ENCODE measurements at places on chromosomes 5 and 9.

- DNase-seq, result no peak
These were observed 435.8 kb downstream of the CTNND2 start for GRCh38 chr5:11468334-11469039.

DNA sequence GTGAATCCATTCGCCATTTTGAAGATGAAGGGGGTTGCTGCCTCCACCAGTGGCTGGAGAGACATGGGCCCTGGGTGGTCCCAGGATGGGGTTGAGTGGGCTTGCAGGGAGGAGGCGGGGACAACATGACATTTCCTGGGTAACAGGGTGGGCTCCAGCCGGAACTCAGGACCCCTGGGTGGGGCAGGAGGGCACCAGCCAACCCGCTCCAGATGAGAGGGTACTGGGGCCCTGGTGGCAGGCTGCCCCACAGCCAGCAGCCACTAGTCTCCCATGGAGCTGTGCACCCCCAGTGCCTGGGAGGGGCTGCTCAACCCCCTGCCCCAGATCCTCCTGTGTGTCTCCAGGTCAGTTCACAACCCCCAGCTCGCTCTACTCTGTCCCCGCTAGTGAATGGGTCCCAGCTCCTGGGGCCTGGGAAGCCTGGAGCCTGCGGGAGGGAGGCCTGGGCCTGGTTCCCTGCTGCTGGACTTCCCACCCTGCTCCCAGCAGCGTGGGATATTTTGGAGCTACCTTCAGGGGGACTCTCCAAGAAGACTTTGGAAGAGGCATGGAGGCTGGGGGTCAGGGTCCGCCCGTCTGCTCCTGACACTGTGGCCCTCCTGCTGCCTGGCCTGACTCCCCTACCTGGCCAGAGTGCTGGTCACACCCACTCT lies 55.9 kb downstream of the AHRR start:
- DNase-seq, result no peak

- DNase-seq, result no peak
These were observed 8.1 kb downstream of the SETD9 start for GRCh38 chr5:56917534-56917933.

GRCh38 chr5:32581010-32581785 lies 4.2 kb upstream of the SUB1 start:
- DNase-seq, result no peak

DNA sequence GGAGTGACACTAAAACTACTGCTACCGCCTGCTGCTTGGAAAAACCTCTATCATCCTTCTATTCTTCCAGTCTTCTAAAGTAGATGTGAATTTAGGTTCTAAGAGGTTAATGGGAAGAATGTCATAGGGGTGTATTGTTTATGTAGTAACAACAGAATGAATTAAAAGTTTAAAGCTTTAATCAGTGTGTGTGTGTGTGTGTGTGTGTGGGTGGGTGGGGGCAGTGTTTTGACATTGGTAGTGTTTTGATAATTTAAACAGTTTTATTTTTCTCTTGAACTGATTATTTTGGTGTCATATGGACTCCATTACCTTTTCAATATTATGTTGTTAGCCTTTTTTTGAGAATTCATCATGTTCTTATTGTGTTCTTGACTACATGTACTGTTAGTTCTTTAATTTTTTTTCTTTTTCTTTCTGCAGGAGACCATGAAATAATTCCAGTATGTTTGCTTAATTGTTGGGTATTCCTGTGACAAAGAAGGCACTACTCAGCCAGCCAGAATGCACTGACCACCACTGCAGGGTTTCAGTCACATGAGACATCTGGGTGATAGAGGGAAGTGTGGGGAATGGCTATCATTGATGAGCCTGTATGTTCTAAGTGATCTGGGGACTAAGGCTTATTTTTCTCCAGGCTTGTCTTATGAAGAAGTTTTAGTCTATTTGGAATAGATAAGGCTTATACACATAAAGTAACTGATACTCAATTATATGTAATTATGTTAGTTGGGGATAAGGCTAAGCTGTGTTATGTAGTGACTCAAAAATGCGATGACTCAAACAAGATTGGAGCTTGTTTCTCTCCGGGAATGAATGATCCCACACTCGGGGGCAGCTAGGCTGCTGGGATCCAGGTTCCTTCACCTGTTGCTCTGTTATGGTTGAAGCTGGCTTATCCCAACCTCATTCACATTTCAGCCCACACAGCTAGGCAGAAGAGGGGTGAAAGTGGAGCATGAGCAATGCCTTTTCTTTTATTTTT lies 50.2 kb upstream of the ACTBL2 start:
- DNase-seq, result no peak

DNA sequence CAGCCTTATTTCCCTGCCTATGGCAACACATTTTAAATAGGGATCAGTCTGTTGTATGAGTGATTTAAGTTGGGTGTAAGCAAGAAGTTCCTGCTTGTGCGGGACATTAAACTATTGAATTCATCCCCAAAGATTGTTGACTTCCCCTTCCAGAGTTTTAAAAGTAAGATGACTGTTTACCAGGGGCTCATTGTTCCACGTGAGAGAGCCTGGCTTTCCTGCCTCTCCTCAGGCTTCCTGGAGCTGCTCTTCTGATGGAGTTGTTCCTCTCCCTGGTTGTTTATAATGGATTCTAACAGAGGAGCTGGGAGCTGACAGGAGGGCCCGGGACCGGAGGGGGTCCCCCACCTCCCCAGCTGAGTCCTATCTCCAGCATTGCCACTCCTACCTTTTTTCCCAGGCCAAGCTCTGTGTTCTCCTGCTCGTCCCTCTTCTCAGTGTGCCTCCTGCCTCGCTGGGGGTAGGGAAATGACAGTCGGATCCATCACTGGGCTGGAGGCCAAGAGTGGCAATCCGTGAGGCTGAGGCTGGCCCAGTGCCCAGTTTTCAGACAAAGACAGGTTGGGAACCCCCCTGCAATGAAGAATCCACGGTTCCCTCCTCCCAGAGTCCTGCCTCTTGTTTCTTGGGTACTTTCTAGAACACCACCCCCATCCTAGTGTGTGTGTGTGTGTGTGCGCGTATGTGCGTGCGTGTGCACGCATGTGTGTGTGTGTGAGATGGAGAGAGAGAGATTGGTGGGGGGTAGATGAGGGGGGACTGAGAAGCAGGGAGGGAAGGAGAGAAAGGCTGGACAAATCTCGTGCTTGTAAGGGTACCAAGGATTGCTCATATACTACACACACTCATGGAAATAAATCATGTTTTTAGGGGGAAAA lies 123.7 kb upstream of the NFIB start:
- peak; percentile 58 for DNase-seq

GRCh38 chr9:89949111-89949510 lies 344.3 kb downstream of the GADD45G start:
- DNase-seq, result no peak

GRCh38 chr5:176172246-176172645 lies 66.0 kb upstream of the SIMC1 start:
- DNase-seq, result no peak

DNA sequence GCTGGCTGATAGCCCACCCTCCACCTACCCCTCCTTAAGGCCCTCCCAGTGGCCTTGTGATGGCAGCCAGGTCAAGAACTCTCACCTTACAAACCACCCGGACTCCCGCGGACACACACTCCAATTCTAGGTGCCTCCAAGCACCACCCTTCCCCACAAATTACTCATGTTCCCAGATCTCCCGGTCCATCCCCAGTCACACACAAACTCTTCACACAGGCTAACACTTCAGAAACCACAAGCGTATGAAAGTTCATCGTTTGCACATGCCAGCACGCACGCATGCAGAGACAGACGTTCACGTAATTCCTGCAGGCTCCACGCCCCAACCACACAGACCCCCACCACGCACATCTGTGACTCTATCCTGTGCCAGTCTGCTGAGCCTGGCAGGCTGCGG lies 18.0 kb downstream of the NR5A1 start:
- no peak for DNase-seq

DNA sequence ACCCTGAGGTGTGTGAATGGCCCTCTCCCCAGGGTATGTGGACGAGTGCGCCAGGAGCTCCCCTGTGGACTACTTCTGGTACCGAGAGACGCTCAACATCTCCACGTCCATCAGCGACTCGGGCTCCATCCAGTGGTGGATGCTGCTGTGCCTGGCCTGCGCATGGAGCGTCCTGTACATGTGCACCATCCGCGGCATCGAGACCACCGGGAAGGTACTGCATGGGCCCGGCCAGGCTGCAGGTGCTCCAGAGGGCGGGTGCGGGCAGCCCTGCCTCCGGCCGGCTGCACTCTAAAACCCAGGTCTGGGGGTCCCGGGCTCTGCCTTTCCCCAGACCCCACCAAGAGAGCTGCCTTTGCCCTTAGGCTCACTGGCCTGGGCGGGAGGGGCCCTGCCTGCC lies 10.9 kb downstream of the SLC6A19 start:
- no peak for DNase-seq

GRCh38 chr5:99639905-99640304 lies 711.1 kb upstream of the CHD1 start:
- no peak for DNase-seq

- no peak for DNase-seq
These were observed 69.0 kb downstream of the ADAMTS16 start for GRCh38 chr5:5209089-5209488.

DNA sequence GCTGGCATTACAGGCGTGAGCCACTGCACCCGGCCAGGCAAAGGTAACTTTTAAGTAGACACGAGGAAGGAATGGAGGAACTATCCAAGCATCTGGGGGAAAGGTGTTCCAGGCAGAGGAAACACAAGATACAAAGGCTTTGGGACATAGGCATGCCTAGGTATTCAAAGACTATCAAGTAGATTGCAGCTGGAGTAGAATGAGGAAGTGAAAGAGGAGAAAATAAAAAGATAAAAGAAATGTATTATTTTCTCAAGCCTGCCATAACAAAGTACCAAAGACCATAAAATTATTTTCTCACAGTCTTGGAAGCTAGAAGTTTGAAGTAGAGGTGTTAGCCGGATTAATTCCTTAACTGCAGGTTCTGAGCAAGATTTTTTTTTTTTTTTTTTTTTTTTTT lies 39.9 kb upstream of the GRIN3A start:
- no peak for DNase-seq

- no peak for DNase-seq
These were observed 30.5 kb downstream of the TRIO start for GRCh38 chr5:14173377-14174229.

- no peak for DNase-seq
These were observed 132.4 kb downstream of the FRMD3 start for GRCh38 chr9:83405759-83406158.

DNA sequence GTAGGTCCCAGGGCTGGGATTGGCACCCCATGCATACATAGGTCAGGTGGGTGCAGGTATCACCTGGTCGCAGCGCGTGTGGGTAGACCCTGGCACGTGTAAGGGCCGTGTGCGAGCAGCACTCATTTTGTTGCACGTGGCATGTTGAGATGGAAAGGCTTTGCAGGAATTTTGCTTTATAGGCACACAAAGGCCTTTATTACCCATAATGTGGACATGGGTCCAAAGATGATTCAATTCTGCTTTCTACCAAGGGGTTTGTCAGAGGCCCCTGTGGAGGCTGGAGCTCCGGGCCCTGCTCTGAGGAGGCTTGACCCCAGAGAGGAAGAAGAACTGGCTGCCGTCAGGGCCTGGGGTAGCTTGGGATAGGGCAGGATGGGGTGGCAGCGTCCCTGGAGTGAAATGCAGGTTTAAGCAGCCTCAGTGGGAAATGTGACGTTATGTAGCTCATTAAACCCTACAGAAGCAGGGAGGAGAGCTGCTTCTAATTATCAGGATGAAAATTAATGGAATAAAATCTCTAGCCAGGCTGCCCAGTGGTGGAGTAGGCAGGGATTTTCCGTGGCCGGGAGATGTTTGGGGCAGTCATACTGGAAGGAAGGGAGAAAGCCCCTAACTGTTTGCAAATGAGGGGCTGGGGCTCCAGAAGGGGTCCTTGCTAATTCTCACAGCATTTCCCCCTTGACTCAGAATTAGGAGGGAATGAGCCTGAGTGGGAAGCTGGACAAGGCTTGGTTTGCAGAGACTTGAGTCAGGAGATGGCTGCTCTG lies 103.3 kb upstream of the PITX1 start:
- no peak for DNase-seq

DNA sequence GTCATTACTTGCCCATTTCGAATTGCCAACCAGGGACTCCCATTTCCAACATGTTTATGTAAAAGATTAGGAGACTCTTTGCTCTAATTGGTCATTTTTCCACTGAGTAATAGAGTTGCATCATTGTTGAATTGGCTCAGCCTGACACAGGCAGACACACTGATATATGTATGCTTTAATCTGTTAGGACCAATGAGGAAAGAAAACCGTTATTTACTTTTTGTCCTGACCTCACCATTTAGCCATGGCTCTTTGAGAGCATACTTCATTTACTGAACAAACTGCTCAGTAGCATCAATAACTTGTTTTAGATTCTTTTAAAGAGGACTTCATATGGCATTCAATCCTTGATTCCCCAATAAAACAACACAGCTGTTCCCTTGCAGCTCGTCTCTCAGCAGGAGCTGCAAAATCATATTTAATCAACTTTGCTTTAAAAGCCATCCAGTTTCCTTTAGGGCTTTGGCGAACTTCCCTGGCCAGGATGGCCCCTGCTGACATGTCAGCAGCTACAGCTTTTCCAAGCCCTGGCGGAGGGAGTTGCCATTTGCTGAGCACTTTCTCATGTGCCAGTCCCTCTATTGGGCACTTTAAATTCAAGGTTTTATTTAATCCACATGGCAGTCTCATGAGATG lies 251.5 kb upstream of the TNC start:
- DNase-seq, result no peak
